Lung microvascular endothelial cell (primary cell): ENCODE measurements at places on chromosomes 12 and 14. TPM values are rescaled to one million over a fixed set of nuclear protein-coding genes. Genes with fewer than 3 reads are reported as not detected.

TAS2R8 gene
- not detected in 2 replicates for total RNA-seq

CMA1 gene
- not detected in 2 replicates for total RNA-seq

APOF gene
- total RNA-seq: not detected in 2 replicates

SYNE3 gene
- 12.0 and 12.5 TPM in 2 replicates for total RNA-seq

RHOJ gene
- 58.0 and 78.2 TPM in 2 replicates for total RNA-seq

IL23A gene
- total RNA-seq: under 0.01 TPM in 1 of 2 replicates, not detected in the other

TSPAN9 gene
- total RNA-seq: 74.1 and 83.7 TPM in 2 replicates

INHBC gene
- total RNA-seq: not detected in 2 replicates

ASIC1 gene
- total RNA-seq: under 0.01 TPM in 1 of 2 replicates, not detected in the other

IAPP gene
- total RNA-seq: not detected in 2 replicates

PPFIBP1 gene
- 301 and 612 TPM in 2 replicates for total RNA-seq

KRT82 gene
- total RNA-seq: not detected in 2 replicates

SERPINA1 gene
- total RNA-seq: not detected in 2 replicates

EEA1 gene
- 8.5 and 9.6 TPM in 2 replicates for total RNA-seq

EVL gene
- total RNA-seq: 7.2 and 9.1 TPM in 2 replicates

PRKD1 gene
- 6.3 and 8.5 TPM in 2 replicates for total RNA-seq

ACVRL1 gene
- 293 and 393 TPM in 2 replicates for total RNA-seq

RNASE3 gene
- not detected in 2 replicates for total RNA-seq

OR10G3 gene
- total RNA-seq: not detected in 2 replicates

BBOF1 gene
- 0.40 and 0.44 TPM in 2 replicates for total RNA-seq
